ENCODE measurements at places on chromosomes 11 and 22.

DNA sequence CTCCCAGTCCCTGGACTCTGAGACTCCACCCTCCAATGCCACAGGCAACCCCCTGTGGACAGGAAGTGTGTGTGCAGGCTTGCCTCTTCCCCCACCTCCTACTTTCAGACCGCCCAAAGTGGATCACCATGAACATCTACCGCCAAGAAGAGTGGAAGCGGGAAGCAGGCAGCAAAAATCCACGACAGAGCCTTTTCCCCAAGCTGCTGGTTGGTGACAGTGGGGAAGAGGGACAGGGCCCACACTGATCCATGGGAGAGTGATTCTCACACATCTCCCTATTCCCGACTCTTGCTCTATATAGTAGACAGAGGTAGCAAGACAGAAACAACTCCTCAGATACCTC lies 53.4 kb upstream of the SPATA19 start:
- no peak for DNase-seq

GRCh38 chr11:119093942-119094815 lies 7.5 kb downstream of the DPAGT1 start:
- no peak for DNase-seq

GRCh38 chr11:74702383-74703007 lies 28.7 kb downstream of the CHRDL2 start:
- DNase-seq: peak; percentile 75

DNA sequence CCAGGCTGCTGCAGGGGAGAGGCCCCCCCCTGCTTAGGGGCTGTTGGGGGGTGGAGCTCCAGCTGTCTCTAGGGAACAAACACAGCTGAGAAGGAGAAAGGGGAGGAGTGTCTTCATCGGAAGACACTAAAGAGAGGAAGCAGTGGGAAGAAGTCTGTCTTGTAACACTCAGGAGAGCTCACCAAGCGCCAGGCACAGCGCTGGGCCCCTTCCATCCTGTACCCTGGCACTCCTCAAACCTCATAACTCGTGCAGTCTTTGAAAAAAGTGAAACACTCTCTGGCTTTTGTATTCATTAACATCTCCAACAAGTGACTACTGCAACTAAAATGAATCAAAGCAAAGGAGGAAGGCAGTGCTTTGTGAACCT lies 67.4 kb upstream of the PRDM11 start:
- no peak for DNase-seq

GRCh38 chr11:134528453-134528852 lies 116.4 kb upstream of the B3GAT1 start:
- no peak for DNase-seq

DNA sequence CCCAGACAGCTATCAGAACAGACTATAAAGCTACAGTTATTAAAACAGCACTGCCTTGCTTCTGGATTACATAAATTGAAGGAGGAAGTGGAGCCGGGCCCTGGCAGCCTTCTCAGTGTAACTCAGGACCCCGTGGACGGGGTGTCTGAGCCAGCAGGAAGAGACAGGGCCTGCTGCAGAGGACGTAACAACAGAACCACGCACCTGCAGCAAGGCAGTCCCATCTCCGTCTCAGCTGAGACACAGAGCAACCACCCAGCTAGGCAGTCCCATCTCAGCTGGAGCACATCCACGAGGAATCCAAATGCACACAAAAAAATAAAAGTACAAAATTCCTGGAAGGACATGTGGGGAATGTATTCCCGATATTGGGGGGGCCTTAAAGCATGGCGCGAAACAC lies 17.1 kb upstream of the KRTAP5-6 start:
- DNase-seq: no peak

DNA sequence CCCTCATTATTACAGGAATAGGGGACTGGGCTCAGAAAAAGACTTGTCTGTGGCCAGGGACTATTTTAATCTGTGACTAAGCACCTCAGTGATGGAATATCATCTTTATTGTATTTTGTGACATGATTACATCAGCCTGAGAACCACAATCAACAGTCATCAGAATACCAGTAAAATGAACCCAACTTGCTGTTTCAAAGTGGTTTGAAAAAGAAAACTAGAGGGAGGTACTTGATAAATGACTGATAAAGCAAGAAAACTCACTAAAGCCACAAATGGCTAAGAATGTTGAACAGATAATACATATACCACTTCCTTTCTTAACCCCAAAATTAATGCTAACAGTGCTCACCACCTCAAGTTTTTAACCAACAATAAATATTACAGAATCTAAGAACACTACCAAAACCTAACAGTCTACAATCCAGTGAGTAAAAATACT lies 155.7 kb downstream of the ATG16L2 start:
- DNase-seq: peak; percentile 17

DNA sequence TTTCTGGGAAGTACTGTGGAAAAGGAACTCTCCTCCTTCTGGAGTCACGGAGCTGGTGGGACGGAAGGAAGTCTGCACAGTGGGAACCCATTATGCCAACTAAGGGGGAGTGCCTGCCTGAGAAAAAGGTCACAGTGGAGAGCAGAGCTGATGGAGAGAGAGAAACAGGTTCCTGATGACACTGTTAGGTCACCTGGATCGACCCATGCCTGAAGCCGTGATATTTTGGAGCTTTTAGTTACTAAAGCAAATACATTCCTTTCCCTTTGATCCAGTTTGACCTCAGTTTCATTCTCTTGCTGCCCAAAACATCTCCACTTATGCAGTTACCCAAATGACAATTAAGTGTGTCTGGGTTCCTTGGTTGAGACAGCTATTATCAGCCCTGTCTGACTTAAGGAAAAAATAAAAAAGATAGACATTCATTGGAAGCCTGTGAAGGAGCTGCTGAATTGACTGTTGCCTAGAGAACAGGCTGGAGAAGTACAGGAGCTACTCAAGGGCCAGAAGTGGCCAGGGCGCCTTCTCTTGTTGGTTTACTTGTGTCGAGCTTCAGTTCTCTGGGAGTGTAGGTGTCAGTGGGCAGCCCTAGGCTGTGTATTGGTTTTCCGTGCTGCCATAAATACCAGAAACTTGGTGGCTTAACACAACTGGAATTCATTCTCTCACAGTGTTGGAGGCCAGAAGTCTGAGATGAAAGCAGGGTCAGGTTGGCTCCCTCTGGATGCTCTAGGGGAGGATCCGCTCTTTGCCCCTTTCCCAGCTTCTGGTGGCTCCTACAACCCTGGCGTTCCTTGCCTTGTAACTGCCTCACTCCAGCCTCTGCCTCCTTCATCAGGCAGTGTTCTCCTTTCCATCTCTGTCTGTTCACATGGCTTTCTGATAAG lies 13.6 kb downstream of the MRGPRD start:
- no peak for DNase-seq

- DNase-seq: no peak
These were observed 4.4 kb downstream of the EFEMP2 start for GRCh38 chr11:65868076-65868667.

- no peak for DNase-seq
These were observed 829.7 kb upstream of the FAT3 start for GRCh38 chr11:91394727-91395414.

DNA sequence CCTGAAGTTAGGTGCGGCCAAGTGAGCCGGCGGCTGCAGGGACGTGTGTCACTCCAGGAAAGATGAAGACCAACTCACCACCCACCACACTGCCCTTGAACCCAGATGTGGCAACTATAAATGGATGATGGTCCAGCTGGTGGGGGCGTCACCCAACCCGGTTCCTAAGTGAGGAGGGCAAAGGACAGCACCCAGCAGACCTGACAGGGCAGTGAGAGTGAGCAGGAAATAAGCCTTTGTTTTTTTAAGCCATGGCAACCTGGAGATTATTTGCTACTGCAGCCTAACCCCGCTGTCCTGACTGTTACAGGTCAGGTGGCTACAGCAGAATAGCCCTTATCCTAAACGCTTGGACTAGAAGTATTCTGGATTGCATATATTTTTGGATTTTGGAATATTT lies 228.9 kb downstream of the CTTN start:
- no peak for DNase-seq

GRCh38 chr22:35154937-35155387 lies 89.0 kb downstream of the ISX start:
- peak; percentile 30 for DNase-seq
